ENCODE measurements at places on chromosomes 4 and X.

GRCh38 chr4:6126971-6127745, 73.2 kb downstream of the JAKMIP1 start:
- no peak for DNase-seq

DNA sequence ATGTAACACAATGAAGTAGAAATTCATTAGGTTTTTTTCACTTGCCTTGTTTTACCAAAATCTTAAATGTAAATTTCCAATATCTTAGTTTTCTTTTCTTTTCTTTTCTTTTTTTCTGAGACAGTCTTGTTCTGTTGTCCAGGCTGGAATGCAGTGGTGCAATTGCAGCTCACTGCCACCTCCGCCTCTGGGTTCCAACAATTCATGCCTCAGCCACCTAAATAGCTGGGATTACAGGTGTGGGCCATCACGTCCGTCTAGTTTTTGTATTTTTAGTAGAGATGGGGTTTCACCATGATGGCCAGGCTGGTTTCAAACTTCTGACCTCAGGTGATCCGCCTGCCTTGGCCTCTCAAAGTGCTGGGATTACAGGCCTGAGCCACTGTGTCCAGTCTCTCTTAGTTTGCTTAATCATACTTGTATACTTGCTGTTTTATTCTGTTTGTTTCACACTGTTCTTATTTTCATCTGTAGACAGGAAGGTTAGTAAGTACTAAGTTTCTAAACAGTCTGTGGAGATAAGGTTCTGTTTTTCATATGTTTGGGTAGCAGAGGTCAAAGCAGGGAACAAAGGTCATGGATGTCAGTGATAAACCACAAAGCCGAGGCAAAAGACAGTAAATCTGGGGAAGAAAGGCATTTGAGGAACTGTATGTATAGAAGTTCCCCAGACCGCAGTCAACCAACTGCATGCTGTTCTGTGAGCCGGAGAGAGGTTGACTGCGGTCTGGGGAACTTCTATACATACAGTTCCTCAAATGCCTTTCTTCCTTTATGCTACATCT, 129.1 kb downstream of the CBR4 start:
- DNase-seq: no peak

GRCh38 chr4:53147197-53147596, 218.7 kb downstream of the SCFD2 start:
- no peak for DNase-seq

GRCh38 chr4:187332141-187332540, 608.5 kb upstream of the FAT1 start:
- DNase-seq: no peak

DNA sequence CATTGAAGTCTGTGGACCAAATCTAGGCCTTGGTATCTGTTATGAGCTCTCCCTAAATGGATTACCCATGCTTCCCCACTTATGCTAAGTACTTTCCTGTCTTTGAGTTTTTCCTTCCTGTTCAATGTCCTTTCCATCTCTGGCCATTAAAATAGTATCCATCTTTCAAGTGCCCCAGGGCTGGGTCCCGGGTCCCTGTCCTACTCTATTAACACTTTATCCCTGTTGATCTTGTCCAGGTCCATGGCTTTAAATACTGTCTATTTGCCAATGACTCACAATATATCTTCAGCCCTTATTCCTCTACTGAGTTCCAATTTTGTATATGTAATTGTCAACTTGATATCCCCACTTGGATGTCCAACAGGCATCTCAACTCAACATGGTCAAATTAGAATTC, 17.7 kb upstream of the RPS6KA3 start:
- no peak for DNase-seq

GRCh38 chr4:17009871-17010367, 111.5 kb upstream of the LDB2 start:
- no peak for DNase-seq

DNA sequence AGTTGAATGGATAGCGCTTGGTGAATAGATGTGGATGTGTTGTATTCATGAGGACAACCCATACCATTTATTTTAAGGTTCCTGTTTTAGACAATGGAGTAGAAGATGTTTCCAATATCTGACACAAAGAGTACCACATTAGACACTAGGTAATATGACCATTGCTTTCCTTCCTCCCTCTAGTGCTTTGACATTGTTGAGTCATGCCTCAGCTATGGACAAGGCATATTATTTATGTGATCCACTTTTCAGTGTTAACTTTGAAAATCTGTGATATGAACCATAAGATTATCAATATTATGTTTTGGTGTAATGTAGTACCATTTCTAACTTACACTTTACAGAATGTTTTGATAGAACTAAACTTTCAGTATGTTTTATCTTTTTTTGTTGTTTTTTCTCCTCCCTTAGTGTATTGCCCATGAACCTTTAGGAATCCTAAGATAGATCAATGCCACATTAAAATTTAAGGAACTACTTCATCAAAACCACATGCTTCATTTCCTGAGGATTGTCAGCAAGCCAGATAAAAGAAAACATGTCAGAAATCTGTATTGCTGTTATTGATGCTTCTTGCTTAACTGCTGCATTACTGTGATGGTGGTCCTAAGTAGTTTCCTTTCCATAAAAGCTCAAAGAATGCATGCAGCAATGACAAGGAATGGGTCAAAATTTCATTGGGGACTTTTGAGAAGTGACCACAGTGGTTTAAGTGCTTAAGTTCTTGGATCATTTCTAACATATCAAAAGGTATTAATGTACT, 105.0 kb downstream of the PCDH7 start:
- DNase-seq: no peak

GRCh38 chrX:38879631-38880220, 78.5 kb downstream of the MID1IP1 start:
- DNase-seq: no peak

Measured in right renal cortex interstitium (tissue), 3 donors.